ENCODE measurements at places on chromosomes 5 and 9.

GRCh38 chr5:164179406-164179805, 674.0 kb downstream of the MAT2B start:
- no peak for DNase-seq

GRCh38 chr9:34994260-34994899, 4.8 kb downstream of the DNAJB5 start:
- DNase-seq: no peak

GRCh38 chr5:73459366-73459765, 10.8 kb upstream of the FOXD1 start:
- DNase-seq: no peak

DNA sequence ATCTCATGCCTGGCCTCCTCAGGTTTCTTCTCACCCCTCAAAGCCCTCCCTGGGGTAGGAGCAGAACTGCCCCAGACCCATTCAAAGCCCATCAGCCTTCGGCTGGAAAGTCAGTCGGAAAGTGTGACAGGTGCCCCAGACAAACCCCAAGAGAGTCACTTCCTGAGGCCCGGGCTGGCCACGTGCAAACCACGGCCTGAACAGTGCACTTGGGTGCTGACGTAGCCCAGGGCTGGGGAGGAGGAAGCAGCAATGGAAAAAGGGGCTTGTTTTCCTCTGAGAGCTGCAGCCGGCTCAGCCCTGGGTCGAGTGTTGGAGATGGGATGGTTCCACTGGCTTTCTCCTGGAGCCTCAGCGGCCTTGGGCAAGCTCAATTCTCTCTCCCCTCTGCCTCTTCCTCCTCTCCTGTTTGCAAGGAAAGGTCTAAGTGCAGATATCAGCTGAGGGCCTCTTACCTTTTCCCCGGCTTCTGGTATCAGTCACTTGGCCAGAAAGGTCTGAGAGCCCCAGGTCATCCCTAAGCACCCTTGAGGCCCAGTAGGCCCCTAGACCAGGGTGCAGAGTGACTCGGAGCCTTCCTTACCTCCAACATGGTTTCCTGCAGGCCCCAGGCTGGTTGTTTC, 5.9 kb upstream of the EGR1 start:
- peak; percentile 90 for DNase-seq

DNA sequence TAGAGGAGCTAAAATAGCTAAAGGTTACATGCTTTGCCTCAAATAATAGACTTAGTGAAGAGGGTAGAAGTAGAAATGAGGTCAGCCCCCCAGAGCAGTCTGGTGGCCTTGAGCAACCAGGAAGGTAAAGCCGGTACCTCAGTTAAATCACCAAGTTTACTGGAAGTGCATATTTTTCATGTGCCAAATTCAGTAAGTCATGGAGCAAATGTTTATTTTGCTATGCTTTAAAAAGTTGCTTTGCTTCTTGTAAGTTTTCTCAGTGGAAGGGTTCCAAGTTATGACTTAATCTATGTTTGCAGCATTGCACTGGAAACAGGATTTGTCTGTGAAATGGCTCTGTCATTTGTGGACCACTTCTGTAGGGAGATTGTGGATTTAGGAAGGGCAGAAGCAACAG, 256.7 kb downstream of the ARRDC3 start:
- DNase-seq: no peak

GRCh38 chr5:146034127-146034526, 71.2 kb downstream of the PLAC8L1 start:
- DNase-seq: no peak

- DNase-seq: no peak
These were observed 384.2 kb downstream of the DTWD2 start for GRCh38 chr5:118604106-118604505.

DNA sequence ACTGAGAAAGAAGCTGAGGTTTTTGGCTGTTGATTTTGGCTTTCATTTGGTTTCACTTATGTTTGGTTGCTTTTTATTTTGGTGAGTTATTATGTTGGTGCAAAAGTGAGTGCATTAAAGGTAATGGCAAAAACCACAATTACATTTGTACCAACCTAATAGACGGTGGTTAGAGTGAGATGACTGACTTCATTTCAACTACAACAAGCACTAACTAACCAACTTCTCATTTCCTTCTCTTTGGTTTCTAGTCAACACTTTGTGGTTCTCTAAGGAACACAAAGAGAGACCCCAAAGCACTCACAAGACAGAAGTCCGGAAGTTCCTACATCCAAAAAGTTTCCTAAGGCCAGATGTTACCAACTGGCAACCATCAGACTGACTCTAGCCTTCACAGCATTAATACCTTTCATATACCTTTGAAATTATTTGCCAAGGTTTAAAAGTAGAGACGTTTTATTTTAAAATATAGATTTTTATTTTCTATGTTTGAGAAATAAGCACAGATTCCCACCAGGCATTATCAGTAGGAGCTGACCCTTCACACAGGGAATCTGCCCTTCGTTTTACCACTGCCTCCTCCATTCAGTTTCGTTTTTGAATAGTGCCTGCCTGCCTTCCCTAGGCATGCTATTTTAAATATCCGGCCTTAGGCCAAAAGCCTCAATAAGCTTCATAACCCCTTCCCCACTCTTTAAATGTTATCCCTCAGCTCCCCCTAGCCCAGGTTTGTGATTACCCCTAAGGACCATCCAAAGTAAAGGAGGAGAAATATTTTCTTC, 301.1 kb upstream of the PTGER4 start:
- DNase-seq: no peak

- DNase-seq: no peak
These were observed 43.4 kb downstream of the ALDH1A1 start for GRCh38 chr9:72909428-72909827.

- no peak for DNase-seq
These were observed 406.5 kb upstream of the EDIL3 start for GRCh38 chr5:84791138-84791537.

GRCh38 chr9:121225240-121225639, 23.6 kb upstream of the RAB14 start:
- no peak for DNase-seq

DNA sequence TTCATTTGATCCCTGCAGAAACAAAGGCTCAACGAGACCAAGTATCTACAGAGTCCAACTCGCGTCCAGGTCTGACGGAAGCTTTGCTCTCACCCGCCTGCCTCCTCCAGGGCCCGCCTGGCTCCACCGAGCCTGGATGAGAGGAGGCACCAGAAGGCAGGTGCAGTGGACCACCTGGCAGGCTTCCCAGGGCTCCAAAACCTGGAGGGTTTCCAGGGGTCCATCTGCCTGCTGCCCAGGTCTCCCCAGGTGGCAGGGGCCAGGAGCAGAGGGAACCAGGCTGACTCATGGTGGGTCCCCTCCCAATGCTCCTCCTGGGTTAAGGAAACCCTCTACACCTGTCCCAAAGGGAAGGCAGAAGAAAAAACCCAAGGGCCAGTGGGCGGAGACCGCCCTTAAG, 59.5 kb downstream of the VAV2 start:
- no peak for DNase-seq

- DNase-seq: no peak
These were observed 20.8 kb downstream of the SLC6A7 start for GRCh38 chr5:150210644-150211043.

GRCh38 chr9:137268538-137269201, 8.9 kb upstream of the TOR4A start:
- DNase-seq: no peak

GRCh38 chr9:86079421-86079831, 19.9 kb downstream of the GOLM1 start:
- DNase-seq: no peak

DNA sequence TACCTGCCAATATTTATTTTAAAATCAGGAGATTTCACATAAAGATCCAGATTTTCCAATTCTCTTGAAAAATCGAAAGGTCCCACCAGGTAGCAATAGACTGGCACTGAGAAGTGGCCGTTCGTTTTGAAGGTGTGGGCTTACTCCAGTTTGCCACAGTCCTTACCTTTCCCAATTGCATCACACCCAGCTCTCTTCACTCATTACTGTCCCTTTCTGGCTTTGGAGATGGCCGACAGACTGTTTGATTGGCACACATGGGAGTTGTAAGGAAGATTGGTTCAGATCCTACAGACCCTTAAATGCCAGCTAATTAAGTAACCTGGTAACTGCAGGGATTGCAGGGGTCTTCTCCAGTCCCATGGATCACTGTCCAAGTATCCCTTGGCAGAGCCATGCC, 68.7 kb upstream of the LARP1 start:
- DNase-seq: no peak

- DNase-seq: no peak
These were observed 58.8 kb downstream of the SNX30 start for GRCh38 chr9:112809351-112809848.

GRCh38 chr9:71929223-71929622, 17.8 kb downstream of the C9orf85 start:
- DNase-seq: no peak

DNA sequence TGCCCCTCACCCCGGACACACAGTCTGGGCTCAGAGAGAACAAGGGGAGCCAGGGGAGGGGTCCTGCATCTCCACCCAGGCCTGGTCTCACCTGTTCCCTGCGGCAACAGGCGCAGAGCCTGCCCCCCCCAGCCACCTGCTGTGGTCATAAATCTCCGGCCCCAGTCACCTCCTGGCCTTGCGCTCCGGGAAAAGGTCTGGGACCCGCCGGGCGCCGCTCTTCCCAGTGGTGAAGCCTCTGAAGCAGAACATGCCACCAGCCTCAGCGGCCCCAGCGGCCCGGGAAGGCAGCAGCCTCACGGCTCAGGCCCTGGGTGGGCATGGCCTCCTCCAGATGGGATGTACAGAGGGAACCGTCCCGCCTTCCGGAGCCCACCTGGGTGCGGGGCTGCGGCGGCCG, 20.6 kb downstream of the NOTCH1 start:
- no peak for DNase-seq

DNA sequence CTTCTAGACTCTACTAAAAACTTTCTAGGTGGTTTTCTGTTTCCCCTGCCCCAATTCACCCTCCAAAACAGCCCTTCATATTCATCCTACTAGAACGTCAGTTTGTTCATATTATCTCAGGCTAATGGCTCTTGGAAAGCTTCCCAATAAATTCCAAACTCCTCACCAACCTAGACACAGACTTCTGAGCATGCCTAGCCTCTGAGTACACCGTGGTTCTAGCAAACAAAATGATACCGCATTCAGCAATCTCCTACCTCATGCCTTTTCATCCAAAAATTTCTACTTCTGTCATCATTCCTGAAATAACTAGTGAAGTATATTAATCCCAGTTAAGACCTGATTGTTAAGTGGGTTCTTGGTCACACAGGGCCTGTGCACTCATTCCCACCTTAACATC, 46.5 kb upstream of the NR5A1 start:
- no peak for DNase-seq

DNA sequence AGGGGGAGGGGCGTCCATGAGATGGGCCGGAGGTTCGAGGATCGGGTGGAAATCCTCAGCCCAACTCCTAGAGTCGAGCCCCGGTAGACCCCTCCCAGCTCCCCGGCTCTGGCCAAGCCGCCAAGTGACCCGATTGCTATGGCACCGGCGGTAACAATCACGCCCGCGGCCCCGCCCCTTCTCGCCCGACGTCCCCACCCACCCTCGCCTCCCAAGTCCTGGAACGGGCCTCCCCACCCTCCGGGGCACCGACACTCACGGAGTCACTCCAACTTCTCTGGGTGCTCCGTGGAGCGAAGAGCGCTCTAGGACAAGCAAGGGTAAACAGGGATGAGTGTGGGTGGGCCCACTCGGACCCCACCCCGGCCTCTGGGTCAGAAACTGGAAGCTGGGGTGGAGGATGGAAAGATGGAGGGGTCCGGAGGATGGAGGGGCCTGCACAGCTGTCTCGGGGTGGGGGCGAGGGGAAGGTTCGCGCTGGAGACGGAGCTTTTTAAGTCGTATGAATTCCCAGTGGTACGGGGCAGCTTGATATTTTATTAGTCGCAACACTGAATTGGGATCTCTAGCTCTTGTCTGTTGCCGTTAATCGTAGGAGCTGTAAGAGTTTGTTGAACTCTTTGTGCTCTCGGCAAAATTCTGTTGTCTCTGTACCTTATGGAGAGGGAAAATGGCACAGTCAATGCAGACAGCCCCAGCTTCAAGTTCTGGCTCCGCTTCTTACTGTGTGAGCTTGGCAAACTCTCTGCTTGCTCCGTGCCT, at the start of gene SPACA9:
SPACA9 (plus strand) TSS at position 204 of the 762 bp plus-strand sequence. CDS start 5,050 bp downstream, outside the sequence.
- DNase-seq: no peak
